ENCODE measurements at places on chromosomes 4 and X.
A peak's percentile ranks its signal among the peaks of the same experiment; 100 is the strongest.

GRCh38 chrX:130555341-130555740 lies 153.6 kb downstream of the RBMX2 start:
- DNase-seq, result no peak

DNA sequence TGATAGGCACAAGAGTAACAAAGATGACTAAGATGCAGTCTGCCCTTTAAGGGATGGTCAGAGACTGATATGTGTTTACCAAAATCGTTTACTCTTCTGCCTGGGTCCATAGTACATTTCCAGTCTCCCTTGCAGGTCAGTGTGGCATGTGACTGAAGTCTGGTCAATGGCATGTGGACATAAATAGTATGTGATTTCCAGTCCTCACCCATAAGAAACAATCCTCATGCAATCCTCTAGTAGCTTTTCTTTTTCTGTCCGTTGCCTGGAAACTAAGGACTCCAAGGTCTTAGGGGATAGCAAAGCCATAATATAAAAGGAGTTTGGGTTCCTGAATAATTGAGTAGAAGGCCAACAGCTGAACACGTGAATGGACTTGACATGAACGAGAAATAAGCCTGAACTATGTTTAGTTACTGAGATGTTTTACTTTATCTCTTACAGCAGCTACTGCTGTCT lies 1.1 kb downstream of the SLC9B2 start:
- no peak for DNase-seq

DNA sequence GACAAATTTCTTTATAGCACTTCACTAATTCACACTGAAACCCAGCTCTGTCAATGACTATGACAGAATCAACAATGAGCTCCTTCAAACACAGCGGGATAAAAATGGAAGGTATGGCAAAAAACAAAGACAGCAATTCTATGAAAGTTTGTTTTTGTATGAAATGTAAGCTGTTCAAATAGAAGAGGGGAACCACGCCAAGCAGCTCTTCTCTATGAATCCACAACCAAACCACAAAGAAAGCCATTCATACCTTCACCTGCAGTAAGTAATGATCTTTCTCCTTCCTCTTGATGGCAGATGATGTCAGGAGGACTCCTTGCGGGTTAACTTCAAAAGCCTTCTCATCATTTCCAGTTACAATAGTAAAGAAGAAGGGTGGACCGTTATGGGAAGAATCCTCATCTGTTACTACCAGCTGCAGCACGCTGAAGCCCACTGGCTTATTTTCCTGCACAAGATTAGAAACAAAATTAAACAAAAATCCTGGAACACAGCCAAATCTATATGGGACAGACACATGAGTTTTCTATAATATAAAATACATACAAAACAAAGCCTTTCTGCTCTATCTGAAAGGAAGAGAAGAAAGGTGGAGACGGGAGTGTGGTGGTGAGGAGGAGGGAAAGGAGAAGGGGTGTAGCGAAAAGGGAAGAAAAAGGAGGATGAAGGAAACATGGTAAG lies 48.9 kb upstream of the MTNR1A start:
- DNase-seq, result no peak

- DNase-seq, result no peak
Measured at GRCh38 chrX:115333446-115333845, 43.9 kb downstream of the LUZP4 start.

GRCh38 chr4:24855741-24856140 lies 57.1 kb downstream of the CCDC149 start:
- no peak for DNase-seq

DNA sequence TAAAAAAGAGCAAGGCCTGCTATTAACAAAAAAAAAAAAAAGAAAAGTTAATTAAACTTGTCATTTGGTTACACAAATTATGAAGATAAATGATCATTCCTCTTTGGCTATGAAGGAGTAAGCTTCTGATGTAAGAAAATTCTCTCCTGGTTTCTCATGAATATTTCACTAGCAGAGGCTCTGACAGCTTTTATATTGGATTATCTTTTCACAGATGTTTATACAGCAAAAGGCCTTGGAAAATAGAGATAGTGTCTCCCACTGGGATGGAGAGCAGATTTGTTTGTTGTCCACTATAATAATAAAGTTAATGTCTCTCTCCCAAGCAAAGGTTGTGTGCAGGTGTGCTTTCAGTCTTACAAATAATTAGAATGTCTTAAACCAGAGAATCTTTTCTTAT lies 40.7 kb upstream of the PDGFC start:
- no peak for DNase-seq

DNA sequence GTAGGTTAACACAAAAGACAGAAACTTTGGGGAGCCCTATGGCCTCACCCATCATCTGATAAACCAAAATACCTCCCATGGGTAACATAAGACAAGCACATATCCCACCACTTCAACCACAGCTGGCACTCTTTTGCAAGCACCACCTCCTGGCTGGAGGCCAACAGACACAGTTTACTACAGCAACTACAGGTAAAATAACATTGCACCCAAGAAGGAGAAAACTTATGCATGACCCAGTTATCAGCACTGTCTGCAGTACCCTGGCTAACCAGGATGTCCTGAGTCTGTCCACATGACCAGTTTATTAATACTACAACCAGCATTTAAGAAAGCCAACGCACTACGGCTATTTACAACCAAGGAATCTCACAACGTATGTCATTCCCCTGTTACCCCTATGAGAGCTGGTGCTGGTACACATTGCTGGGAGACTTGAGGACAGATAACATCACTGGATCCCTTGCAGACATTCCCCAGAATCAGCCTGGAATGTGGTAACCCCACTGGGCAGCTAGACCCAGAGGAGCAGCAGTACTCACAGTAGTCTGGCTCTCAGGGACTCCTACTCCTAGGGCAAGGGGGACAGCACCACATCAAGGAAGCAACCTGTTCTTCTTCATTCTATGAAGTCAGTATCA lies 32.0 kb downstream of the ELF2 start:
- DNase-seq, result no peak

- DNase-seq, result no peak
Measured at GRCh38 chr4:151940291-151940690, 179.5 kb upstream of the GATB start.

- peak; percentile 76 for DNase-seq
Measured at GRCh38 chrX:41275661-41276609, 58.0 kb upstream of the DDX3X start.

GRCh38 chrX:7272346-7272745 lies 124.4 kb upstream of the PUDP start:
- DNase-seq, result no peak

DNA sequence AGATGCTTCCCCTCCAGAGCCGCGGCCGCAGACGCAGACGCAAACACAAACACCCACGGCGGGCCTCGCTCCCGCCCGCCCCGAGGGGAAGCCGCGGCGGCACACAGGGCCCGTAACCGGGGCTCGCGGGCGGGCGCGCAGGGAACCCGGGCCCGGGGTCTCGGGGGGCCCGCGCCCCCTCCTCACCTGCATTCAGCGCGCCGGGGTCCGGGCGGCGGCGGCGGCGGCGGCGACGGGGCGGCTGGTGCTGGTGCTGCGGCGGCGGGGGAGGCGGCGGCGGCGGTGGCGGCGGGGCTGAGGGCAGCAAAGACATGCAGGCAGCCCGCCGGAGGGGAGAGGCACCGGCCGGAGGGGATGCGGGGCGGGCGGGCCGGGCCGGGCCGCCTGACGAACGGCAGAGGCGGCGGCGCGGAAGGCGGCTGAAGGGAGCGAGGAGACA lies 255 bp upstream of the CNOT6L start:
- DNase-seq, result no peak

DNA sequence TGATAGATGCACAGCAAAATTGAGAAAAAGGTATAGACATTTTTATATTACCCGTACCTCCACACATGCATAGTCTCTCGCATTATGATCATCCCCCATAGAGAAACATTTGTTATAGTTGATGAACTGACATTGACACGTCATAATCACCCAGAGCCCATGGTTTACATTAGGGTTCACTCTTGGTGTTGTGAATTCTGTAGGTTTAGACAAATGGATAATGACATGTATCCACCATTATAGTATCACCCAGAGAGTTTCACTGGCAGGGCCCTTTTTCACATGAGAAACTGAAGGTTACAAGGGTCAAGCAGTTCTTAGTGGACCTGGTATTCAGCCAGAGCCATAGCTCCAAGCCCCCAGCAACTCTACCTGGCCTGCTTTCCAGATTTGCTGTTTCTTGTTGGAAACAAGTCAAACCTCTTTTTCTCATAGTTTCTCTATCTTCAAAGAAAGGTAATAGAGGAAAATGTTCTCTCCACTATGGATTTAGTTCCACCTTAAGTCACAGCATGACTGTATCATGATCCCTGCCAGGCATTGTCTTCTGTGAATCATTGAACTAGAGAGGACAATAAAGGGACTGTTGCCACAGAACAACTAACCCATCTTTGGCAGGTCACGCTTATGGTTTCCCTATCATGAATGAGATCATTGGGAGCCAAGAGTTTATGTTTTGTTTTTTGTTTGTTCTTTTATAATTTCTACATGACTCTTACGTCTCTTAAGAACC lies 64.0 kb downstream of the HHIP start:
- DNase-seq, result no peak

DNA sequence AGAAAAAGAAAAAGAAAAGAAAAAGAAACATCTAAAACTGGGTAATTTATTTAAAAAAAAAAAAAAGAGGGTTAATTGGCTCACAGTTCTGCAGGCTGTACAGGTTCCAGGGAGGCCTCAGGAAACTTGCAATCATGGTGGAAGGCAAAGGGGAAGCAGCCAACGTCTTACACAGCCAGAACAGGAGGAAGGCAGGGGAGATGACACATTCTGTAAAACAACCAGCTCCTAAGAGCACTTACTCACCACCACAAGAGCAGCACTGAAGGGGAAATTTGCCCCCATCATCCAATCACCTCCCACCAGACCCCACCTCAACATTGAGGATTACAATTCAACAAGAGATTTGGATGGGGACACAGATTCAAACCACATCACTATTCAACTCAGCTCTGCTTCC lies 36.8 kb upstream of the TMEM184C start:
- DNase-seq, result no peak

GRCh38 chr4:24765376-24765988 lies 29.9 kb upstream of the SOD3 start:
- no peak for DNase-seq

DNA sequence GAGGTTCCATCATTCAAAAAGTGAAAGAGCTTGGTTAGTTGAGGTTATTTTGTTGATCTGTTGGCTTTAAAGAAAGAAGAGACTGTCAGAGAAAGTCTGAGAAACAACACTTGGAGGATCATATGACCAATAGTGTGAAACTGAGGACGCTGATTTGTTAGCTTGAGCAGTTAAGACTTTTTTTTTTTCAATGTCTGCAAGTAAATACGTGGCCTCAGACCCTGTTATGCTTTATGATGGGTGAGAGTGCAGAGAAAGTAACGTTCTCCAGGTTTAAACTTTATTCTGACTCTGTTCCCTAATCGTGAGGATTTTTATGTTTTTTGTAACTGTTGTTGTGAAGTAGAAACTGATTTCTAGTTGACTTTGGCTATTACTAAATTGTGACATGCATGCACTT lies 45.9 kb downstream of the GAB1 start:
- DNase-seq, result no peak

GRCh38 chr4:187470061-187470460 lies 525.5 kb upstream of the ZFP42 start:
- no peak for DNase-seq

GRCh38 chrX:132810964-132811712 lies 147.3 kb downstream of the HS6ST2 start:
- no peak for DNase-seq

GRCh38 chrX:31301203-31301602 lies 229.4 kb upstream of the FTHL17 start:
- DNase-seq, result no peak

All from HEK293T (cell line).